ENCODE measurements at places on chromosomes 12 and 14. TPM values are rescaled to one million over a fixed set of nuclear protein-coding genes. Genes with fewer than 3 reads are reported as not detected.

GRCh38 chr14:29039171-29039570 lies 272.6 kb downstream of the FOXG1 start:
- no peak for DNase-seq

GRCh38 chr14:64082837-64083236 lies 211.3 kb downstream of the ESR2 start:
- no peak for DNase-seq

GRCh38 chr12:83046019-83046418 lies 359.3 kb downstream of the TMTC2 start:
- DNase-seq, result no peak

GRCh38 chr12:100044266-100044665 lies 59.5 kb upstream of the ANKS1B start:
- no peak for DNase-seq

DNA sequence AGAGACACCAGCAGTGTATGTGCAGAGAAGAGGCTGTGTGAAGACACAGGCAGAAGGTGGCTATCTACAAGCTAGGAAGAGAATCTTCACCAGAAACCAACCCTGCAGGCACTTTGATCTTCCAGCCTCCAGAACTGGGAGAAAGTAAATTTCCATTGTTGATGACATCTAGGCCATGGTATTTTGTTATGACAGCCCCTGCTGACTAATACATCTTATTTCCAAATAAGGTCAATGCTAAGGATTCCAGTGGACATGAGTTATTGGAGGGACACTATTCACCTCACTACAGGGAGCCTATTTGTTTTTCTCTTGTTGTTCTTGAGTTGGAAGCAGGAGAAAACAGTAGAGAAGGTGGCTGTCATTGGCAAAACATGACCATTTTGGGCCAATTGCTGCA lies 88.5 kb upstream of the RIN3 start:
- no peak for DNase-seq

DNA sequence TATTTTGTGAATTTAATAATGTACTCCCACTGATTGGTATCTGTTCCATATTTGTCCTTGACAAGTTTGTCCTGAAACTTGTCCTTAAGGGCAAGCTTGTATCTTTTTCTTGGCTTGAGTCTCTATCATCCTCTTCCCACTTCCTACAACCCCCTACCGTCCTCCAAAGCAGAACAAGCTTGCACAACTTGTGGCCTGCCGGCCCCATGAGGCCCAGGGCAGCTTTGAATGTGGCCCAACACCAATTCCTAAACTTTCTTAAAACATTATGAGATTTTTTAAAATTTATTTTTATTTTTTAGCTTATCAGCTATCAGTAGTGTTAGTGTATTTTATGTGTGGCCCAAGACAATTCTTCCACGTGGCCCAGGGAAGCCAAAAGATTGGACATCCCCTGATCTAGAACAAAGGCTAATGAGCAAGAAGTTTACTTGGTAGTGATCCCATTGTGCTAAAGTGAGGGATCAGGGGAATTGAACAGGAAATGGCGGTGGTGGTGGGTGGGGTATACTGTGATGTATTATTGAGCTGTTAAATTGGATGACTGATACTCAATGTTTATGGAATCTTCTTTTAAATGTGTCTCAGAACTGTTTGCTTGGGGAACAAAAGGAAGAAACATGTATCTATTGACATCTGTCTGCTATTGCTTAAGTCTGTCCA lies 37.8 kb downstream of the TMX1 start:
- DNase-seq, result no peak

DNA sequence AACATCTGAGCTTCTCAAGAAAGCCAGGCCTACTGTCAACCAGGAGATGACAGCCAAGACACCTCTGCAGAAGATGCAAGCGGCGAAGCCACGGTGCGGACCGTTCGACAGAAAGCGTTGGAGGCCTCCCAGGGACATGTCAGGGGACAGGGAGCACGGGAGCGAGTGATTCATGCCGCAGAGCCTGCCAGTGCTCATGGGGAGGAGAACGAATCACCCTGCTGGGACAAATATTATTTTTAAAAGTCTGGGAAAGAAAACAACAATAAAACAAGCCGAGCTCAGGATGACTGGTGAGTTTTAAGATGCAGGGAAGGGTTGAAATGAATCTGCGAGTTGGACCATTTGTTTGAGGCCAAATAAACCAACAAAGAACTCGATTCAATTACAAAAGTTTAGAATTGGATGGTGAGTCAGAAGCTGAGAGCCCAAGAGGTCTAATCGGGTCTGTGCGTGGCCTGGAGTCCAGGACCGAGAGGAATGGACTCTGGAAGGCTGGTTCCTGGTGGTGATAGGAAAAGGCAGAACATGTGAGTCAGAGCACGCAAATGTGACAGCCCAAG lies 91.0 kb downstream of the RBM19 start:
- no peak for DNase-seq

- DNase-seq, result no peak
Measured at GRCh38 chr12:68839183-68840147, 31.5 kb downstream of the MDM2 start.

- DNase-seq, result no peak
Measured at GRCh38 chr12:1182069-1182468, 191.0 kb downstream of the ERC1 start.

DNA sequence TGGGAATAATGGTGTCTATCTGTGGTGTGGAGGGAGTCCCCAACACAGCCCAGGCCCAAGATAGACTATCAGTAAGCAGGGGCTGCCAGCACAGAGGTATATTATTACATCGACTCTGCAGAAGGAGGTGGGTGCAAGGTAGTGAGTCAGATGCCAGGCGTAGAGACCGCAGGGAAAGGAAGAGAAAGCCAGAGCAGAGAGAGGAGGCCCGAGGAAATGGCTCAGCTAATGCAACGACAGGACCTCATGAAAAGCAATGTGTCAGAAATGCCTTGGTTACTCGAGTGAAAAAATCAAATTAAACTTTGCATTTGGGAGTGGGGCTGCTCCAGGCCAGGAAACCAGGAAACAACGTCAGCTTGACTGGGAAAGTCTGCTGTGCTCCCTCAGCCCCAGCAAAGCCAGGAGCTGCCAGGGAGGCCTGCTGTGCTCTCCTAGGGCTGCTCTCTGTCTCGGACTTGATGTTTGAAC lies 173.2 kb downstream of the SUDS3 start:
- DNase-seq, result no peak

- DNase-seq, result no peak
Measured at GRCh38 chr12:71584356-71584755, 79.3 kb downstream of the ZFC3H1 start.

KRT82 gene
- total RNA-seq, result not detected

KRT72 gene
- not detected for total RNA-seq

C1S gene
- total RNA-seq, result 1.3 TPM

MMP14 gene
- total RNA-seq, result 1.1 TPM

KLRK1 gene
- 1.2 TPM for total RNA-seq

KRT6C gene
- total RNA-seq, result not detected

NGB gene
- not detected for total RNA-seq
